Fibroblast of skin of scalp (primary cell): ENCODE measurements at places on chromosomes 12 and 14.

DNA sequence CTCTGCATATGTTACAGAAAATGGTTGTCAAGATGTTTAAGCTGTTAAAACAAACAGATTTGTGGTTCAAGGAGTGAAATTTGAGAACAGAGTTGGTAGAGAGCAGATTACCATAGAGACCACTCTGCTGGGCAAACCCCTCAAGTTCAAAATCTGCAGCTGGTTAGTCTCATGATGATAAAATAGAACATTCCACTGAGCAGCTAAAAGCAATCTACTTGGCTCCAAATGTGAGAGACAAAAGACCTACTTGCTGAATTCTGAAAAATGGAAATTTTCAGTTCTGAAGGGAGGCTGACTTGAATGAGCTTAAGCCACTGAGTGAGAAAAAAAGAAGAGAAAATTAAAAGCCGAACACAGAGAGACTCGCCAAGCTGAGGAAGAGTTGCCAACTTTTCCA, 519.3 kb downstream of the NOVA1 start:
- DNase-seq, result no peak

GRCh38 chr12:132726386-132726785, 15.7 kb downstream of the PGAM5 start:
- DNase-seq, result no peak

GRCh38 chr12:120225852-120226640, 25.1 kb upstream of the RPLP0 start:
- DNase-seq, result no peak

DNA sequence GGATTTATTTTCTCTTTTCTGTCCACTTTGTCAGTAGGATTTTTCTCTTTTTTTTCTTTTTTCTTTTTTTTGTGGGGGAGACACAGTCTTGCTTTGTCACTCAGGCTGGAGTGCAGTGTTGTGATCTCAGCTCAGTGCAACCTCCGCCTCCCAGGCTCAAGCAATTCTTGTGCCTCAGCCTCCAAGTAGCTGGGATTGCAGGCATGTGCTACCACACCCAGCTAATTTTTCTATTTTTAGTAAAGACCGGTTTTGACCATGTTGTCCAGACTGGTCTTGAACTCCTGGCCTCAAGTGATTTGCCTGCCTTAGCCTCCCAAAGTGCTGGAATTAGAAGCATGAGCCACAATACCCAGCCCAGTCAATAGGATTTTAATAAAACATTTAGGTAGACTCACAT, 21.0 kb upstream of the TBK1 start:
- DNase-seq, result no peak

DNA sequence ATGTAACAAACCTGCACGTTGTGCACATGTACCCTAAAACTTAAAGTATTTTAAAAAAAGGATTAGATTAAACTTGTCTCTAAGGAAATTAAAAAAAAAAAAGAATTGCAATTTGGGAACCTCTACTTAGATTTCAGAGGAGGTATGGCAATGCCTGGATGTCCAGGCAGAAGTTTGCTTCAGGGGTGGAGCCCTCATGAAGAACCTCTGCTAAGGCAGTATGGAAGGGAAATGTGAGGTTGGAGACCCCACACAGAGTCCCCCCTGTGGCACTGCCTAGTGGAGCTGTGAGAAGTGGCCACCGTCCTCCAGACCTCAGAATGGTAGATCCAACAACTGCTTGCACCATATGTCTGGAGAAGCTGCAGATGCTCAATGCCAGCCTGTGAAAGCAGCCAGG, 279.6 kb upstream of the CCDC196 start:
- no peak for DNase-seq

GRCh38 chr12:100963381-100963780, 168.8 kb downstream of the ANO4 start:
- peak; percentile 22 for DNase-seq

DNA sequence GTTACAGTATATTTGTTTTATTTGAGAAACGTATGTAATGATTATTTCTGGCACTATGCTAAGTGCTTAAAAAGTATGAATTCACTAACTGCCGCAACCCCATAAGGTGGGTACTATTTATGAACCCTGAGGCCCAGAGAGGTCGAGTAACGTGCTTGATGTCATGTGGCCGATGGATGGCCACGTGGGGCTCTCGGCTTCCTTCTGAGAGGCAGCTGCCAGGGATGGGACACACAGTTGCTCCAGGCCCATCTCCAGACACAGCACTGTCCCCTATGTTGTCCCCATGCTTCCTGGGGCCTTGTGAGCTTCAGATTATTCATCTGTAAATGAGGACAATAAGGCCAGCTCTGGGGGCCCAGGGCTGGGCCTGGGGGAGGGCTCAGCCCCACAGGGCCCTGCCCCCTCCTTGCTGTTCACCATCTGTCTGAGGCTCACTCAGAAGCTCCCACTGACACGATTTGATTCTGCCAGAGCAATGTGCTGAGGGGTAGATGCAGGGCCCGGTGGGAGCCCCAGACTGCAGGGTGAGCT, 115.0 kb downstream of the CALM1 start:
- no peak for DNase-seq

DNA sequence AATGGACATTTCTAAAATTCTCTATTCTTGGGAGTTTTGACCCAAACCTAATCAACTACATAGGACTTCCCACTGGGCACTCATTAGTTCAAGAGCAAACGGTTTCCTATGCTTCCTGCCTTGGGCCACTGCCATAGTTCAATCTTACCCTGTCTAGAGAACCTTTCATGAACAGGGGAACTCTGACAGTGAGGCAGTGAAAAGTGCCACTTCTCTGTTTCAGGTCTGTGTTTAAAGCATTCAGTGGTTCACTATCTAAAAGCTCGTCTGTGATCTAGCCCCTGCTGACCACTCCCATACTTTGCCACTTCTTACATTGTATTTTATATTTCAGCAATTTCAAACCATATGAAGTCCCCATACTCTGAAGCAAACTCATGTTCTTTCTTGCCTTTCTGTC, 122.7 kb upstream of the IGF1 start:
- no peak for DNase-seq
